ENCODE measurements at places on chromosomes 6 and 20.
A peak's percentile ranks its signal among the peaks of the same experiment; 100 is the strongest.

DNA sequence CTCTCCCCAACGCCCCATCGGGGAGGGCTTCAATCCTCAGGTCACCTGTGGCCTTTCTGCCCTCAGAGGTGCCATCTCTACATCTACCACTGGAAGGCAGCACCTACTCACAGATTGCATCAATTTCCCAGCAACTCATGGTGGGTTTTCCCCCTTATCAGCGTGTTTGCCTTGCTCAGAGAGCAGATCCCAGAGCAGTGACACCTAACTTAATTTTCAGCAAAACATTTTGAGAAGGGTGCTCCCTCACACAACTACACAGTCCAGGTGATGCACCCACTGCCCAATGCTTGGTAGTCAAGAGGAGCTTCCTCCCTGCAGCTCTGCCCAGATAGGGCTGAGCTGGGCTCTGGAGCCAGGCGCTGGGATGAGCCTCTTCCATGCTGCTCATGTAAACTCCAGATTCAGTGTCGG is 48.2 kb downstream of the PLG start:
- DNase-seq, result no peak

GRCh38 chr6:14540810-14541540 is 423.4 kb downstream of the CD83 start:
- DNase-seq, result no peak

DNA sequence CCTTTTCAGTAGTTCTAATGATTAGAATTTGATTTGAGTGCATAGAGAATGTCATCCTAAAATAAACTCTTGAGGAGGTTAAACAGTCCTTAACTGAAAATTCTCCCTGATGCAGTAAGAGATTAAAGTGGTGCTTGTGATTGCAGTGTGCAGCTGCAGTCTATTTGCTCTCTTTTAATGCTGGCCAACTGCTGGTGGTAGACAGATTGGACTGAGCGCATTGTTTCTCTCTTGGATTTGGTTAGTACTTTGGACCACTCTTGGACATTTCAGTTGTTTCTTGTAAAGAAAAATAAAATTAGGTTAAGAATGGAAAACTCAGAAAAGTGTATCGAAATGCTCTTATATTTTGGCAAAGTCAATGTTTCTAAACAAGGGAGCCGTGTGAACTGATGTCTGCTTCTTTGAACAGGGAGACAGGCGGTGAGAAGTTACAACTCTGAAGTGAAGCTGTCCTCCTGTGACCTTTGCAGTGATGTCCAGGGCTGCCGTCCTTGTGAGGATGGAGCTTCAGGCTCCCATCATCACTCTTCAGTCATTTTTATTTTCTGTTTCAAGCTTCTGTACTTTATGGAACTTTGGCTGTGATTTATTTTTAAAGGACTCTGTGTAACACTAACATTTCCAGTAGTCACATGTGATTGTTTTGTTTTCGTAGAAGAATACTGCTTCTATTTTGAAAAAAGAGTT is 127.2 kb downstream of the CD109 start:
- DNase-seq, result no peak

- DNase-seq, result no peak
These were observed 325.2 kb downstream of the NRN1 start for GRCh38 chr6:5681480-5681879.

DNA sequence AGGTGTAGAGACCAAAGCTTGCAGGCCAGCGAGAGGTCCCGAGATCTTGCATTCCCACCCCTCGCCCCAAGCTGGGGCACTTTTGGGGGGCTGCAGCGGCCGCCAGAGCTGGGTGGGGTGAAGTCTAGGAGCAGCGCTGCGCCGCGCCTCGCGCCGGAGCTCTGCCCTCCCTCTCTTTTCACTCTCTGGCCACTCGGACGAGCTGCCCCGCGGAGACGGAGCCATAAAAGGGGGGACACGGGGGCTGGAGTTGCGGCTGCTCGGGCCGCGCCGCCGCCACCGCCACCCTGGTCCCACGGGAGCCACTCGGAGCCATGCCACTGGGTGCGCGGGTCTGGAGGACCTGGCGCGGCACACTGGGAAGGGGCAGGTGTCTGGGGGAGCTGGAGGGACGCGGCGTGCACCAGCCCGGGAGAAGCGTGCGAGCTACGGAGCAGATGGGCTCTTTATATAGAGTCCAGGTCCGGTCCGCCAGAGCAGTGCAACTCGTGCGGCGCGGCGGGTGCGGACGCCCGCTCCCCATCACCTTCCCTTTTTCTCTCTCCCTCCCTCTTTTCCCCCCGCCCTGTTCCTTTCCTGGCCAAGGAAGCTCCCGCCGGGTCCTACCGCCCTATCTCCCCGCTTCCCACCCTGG is 687 bp upstream of the HTR1B start:
- DNase-seq, result no peak

DNA sequence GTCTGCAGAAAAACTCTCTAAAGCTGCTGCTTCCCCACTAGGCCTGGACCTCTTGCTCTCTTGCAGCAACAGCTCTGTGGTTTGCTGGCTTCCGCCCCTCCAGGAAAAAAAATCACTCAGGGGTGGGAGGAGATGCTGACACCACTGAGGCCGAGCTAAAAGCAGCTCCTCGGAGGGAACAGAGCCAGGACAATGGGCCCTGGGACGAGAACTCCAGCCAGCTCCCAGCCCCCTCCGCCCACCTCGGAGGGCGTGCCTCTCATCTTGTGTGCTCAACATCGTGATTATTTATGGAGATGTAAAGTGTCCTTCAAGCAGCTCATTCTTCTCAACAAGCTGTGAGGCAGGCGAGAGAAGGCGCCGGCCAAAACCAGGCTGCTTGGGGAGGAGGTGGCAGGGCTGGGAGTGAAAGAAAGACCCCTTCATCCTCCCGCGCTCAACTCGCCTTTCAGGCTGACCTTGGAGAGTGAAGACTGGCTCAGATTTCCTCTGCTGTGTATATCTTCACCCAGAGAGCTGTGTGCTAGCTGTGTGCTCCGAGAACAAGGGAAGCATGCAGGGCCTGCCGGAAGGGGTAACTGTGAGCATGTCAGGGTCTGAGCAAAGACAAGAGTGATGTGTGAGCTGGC is 53.5 kb upstream of the LRFN2 start:
- DNase-seq, result no peak

GRCh38 chr6:113723182-113723581 is 134.0 kb upstream of the MARCKS start:
- DNase-seq, result no peak

GRCh38 chr6:4906293-4907276 is 97.3 kb downstream of the RPP40 start:
- no peak for DNase-seq

DNA sequence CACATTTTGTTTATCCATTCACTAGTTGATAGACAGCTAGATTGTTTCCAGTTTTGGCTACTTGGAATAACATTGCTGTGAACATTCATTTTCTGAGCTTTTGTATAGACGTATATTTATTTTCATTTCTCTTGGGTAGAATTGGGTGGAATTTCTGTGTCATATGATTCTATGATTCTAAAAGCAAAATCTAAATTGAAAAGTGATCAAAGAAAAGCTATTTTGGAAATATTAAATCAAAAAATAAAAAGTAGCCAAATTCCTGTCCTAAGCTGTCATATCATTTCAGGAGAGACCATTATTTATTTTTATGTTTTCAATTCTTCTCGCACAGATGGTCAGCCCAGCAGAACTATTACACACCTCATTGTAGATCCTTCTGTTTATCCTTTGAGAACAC is 229.2 kb downstream of the COL12A1 start:
- DNase-seq, result no peak

DNA sequence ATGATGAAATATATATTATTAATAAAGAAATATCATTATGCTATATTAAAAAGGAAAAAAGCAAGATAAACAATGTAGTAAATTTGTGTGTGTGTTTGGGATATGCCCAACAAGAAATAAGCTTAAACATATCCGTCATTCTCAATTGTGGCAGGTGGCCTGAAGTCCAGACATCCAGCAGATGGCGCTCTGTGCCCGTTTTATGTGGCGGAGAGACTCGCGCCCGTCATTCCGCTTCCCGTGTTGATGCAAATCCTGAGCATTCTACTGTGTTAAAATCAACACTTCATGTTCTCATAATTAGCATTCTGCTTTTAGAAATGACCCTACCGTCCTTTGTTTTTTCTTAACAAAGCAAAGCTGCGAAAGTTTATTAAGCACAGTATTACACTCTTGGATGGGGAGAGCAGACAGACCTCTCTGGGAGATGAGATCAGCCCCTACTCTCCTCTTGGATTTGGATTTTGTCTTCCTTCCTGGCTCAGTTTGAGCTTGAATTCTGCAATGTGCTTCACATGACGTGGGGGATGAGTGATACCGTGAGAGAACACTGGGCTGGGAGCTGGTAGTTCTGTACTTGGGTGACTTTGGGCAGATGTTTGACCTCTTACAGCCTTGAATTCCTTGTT is 125.8 kb downstream of the MCHR2 start:
- peak; percentile 54 for DNase-seq

DNA sequence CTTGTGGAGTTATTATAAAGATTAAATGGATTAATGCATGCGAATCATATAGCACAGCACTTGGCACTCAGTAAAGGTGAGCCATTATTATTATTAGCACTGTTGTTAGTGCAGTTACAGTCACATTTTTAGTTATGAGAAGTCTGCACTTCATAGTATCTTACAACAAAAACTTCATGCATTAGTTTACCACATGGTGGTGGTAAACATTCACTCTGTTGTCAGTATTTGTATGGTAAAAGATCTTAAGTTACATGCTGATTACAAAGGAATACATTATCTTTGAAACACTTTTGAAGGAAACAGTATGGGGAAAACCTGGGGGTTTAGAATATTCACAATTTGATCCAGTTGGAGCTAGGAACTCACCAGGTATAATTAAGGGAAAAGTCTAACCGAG is 20.8 kb downstream of the TMEM14A start:
- no peak for DNase-seq

DNA sequence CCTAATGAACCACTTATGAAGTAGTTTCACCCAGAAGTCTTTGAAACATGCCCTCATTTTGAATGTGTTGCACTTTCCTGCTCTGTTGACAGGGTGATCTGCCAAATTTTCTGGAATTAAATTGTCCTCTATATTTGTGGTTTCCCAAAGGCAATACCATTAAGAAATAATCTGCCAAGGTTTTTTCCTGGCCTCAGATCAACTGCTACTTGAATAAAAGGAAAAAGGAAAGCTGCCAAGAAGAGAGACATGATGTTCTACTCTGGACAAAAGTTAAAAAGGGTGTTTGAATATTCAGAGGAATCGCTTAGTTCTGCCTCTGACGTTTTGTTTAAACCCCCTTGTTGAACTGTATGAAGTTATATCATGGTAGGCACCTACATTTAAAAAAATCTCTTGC is 37.4 kb upstream of the ARMH2 start:
- DNase-seq, result no peak

- DNase-seq, result no peak
These were observed 28.4 kb downstream of the DLGAP4 start for GRCh38 chr20:36334281-36335205.

DNA sequence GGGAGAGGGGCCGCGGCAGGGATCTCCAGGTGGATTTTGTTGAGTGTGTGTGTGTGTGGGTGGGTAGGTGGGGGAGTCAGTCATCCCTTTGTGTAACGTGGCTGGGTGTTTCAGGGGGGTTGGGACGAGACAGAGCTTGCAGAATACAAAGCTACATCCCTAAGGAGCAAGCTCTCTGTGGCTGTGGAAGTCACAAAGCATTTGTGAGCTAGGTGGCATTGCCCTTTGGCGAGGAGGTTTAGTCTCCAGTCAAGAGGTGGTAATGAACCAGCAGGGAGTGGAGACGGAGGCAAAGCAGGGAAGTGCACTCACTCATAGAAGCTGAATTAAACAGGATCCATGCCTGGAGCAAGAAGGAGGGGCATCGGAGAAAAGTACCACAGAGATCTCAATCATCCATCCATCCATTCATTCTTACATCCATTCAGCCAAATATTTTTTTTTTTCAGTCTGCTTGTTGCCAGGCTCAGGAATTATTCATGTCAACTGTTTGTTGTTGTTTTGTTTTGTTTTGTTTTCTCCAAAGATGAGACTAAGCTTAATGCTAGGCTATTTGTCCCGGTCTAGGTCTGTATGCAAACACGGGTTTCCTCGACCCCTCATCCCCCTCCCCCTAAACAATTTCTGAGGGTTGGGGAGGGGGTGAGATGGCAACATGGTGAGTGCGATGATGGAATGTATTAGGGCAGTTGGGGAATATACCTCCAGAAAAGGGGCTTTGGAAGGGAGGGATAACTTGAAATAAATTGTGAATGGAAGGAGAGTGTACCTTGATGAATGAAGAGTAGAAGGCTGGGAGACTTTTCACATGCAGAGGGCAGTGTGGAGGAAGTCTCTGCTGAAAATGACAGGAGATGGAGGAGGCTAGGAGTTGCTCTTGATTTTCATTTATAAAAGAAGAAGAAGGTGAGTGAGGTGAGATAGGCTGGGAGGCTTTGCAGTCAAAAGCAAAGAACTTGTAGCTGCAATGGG is 1.0 kb downstream of the HCRTR2 start:
- no peak for DNase-seq

GRCh38 chr20:54173653-54174456 is at the start of gene CYP24A1:
TSS of gene CYP24A1 (minus strand) at chr20:54173986. CDS start at chr20:54173579, 407 bp downstream.
- DNase-seq, result no peak

GRCh38 chr6:170045563-170045960 is 245.3 kb downstream of the DLL1 start:
- no peak for DNase-seq

DNA sequence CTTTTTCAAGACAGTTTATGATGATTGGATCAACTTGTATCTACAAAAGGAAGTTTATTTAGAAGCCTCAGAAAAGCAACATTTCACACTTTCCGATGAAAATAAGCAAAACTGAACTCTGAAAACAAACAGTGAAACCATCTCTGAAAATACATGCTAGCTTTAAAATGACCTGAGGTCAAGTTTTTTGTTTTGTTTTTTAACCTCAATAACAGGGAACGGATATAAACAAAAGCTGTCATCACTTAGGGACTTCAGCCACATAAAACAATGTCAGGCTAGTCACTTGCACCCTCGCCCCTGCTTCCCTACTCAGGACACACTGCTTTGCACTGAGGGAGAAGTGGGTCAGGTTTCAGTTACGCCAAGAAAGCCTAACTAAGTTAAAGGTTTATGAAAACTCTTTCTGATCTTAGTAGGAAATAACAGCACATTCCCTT is 11.6 kb downstream of the BACH2 start:
- DNase-seq, result no peak

- no peak for DNase-seq
These were observed 183.5 kb upstream of the OLIG3 start for GRCh38 chr6:137677709-137678108.

- peak; percentile 65 for DNase-seq
These were observed 3.7 kb downstream of the OGFR start for GRCh38 chr20:62808211-62808865.

DNA sequence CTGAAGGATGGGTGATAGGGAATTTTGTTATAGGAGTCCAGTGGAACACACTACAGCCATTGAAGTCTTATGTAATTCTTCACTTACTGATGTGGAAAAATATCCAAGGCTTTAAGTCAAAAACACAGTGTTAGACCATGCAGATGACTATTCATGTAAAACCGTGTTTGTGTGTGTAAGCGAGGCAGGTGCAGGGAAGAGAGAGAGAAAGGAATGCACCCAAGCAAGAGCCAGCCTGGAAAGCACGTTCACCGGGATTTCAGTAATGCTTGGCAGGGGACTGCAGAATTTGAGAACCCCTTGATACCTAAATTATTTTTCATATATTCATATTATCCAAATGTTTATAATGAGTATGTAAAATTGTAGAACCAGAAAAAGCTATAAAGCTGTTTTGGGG is 17.9 kb downstream of the RALGAPA2 start:
- DNase-seq, result no peak

GRCh38 chr20:23155141-23155590 is 69.0 kb upstream of the CD93 start:
- no peak for DNase-seq

- DNase-seq, result peak; percentile 13
These were observed 132.2 kb downstream of the OGFRL1 start for GRCh38 chr6:71420693-71421328.
